ENCODE measurements at places on chromosomes 6 and 20.
A peak's percentile ranks its signal among the peaks of the same experiment; 100 is the strongest.

DNA sequence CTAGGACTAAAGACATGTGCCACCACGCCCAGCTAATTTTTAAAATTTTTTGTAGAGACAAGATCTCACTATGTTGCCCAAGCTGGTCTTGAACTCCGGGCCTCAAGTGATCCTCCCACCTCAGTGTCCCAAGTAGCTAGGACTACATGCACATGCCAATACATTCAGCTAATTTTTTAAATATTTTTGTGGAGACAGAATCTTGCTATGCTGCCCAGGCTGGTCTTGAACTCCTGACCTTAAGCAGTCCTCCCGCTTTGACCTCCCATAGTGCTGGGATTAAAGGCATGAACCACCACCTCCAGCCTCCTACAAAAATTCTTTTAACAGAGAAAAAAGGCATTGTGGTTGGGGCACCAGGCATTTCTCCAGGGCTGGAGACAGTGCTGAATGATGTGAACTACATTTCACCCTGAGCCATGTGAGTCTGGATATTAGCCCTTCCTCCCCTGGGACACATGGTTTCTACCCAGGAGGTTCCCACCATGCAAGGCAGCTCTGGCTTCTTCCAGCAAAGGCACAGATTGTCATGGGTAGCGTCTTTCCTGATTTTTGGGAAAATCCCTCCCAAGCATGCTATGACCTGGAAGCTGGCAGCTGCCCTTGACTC lies 36.3 kb upstream of the CMTR1 start:
- peak; percentile 52 for DNase-seq

GRCh38 chr6:72987301-72987700 lies 238.0 kb downstream of the KHDC1L start:
- DNase-seq: no peak

- DNase-seq: peak; percentile 40
These were observed 115.3 kb downstream of the SYNDIG1 start for GRCh38 chr20:24584538-24585356.

- DNase-seq: peak; percentile 30
These were observed 142.5 kb upstream of the HDDC2 start for GRCh38 chr6:125444006-125444923.

DNA sequence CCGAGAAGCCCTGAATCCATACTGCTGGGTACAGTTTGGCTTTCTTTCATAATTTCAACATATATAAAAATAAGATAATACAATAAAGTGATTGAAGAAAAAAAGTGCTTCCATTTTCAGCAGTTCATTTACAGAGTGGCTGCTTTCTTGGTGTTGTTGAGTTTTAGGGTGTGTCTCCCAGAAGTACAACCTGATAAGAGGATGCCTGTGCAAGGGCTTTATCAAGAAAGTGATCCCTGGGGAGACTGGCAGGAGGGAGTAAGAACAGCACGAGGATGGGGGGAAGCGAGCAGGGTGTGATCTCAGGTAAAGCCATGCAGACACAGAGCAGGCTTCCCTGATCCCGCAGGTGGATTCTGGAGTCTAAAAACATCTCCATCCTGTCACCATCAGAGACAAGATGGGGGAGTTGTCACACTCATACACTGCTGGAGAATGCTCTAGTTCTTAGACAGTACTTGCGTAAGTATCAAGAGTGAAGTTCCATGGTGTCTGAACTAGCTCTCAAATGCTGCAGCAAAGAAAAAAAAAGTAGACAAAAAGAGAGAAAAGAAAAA lies 395.9 kb downstream of the CDH26 start:
- no peak for DNase-seq

- peak; percentile 29 for DNase-seq
These were observed 587.2 kb downstream of the EPM2A start for GRCh38 chr6:145147981-145148749.

- peak; percentile 53 for DNase-seq
These were observed 49.7 kb downstream of the JPH2 start for GRCh38 chr20:44137266-44137801.

DNA sequence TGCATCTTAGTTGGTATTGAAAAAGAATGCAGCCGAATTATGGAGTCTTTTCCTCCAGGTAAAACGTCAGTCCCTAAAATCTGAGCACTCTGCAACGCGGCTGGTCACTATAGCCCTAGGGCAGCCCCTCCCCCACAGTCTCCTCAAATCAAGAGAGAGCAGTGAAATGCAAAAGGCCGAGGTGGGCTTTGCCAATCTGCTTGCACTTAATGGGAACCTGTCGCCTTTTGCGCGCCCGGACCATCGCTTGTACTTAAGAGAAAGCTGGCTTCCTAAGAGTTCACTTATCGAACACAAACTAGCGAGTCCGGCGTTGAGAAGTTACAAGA lies 447 bp downstream of the MCM3 start:
- no peak for DNase-seq

GRCh38 chr20:45971425-45971674 lies 653 bp downstream of the ZNF335 start:
- DNase-seq: no peak

DNA sequence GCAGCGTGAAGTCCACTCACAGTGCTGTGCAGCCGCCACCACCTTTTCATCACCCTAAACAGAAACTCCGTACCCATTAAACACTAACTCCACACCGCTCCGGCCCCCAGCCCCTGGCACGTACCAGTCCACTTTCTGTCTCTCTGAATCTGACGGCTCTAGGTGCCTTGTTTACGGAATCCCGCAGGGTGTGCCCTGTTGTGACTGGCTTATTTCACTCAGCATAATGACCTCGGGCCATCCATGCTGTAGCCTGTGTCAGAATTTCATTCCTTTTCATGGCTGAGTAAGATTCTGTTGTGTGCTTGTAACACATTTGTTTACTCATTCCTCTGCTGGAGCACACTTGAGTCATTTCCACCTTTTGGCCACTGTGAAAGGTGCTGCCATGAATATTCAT lies 18.0 kb downstream of the TCFL5 start:
- DNase-seq: no peak

GRCh38 chr20:38434301-38434741 lies 807 bp downstream of the SNHG17 start:
- peak; percentile 28 for DNase-seq

- DNase-seq: peak; percentile 65
These were observed at the start of gene DNPH1 for GRCh38 chr6:43228951-43229802. DNPH1 (minus strand) TSS chr6:43229481; CDS start chr6:43229456, 25 bp downstream.

GRCh38 chr20:60132162-60132826 lies 174.1 kb downstream of the CDH26 start:
- DNase-seq: no peak

- no peak for DNase-seq
These were observed 72.7 kb downstream of the MAP7 start for GRCh38 chr6:136477548-136477947.

- peak; percentile 83 for DNase-seq
These were observed 496.8 kb upstream of the JAG1 start for GRCh38 chr20:11170565-11170964.

DNA sequence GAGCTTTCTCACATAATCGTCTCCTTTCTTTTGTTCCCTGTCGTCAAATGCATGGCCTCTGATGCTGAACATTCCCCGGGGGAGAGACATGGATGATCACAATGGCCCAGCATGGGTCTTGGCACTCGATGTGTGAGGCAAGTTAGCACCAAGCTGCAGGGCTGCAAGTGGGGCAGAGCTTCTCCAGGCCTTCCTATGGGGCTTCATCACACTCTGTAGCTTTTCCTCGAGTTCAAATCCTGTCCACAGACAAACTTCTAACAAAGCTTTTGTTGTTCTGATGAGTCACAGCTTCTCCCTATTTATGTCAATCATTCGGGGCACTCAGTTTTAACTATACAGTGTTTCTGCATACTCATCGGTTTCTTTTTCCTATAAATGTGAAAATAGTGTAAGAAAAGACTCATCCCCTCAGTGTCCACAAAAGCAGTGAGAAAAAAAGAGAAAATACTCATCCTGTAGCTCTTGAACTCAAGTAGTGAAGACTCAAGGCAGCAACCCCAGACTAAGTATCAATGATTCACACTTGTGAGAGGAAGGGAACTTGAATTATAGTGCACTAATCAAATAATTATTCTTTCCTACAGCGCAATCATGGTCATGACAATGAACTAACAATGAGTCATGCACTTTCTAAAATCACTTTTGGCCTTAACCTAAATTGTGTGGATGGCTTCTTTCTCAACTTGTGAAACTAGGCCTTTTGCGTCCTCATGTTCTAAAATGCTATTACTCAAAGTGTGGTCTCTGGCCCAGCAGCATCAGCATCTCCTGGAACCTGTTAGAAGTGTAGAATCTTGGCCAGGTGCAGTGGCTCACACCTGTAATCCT lies 68.4 kb upstream of the NOX3 start:
- peak; percentile 67 for DNase-seq

GRCh38 chr6:30156262-30156599 lies 4.8 kb downstream of the TRIM10 start:
- DNase-seq: peak; percentile 79

- DNase-seq: no peak
These were observed 190.7 kb downstream of the C6orf118 start for GRCh38 chr6:165118736-165119135.

DNA sequence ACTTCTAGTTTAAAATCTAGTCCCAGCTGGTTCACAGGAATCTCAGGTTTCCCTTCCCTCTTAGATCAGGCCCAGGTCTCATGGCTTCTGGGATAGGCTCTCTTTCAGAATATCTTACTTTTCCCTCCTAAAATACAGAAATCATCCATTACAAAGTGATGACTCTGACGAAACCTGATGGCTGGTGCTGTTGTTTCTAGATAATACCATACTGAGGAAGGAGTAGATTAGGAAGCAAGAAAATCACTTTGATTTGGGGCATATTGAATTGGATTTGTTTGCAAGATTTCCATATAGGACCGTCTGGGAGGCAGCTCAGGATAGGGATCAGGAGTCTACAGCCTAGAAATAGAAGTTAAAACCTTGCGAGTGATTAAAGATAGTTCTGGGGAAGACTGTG lies 3.6 kb downstream of the ZKSCAN3 start:
- no peak for DNase-seq

All from fibroblast of pulmonary artery (primary cell).